Stimulated activated CD4-positive, alpha-beta T cell treated with anti-CD3 and anti-CD28 coated beads, Interleukin-4, amount 100 ng/mL, for 1 hour (primary cell): ENCODE measurements at places on chromosomes 5 and 9.

DNA sequence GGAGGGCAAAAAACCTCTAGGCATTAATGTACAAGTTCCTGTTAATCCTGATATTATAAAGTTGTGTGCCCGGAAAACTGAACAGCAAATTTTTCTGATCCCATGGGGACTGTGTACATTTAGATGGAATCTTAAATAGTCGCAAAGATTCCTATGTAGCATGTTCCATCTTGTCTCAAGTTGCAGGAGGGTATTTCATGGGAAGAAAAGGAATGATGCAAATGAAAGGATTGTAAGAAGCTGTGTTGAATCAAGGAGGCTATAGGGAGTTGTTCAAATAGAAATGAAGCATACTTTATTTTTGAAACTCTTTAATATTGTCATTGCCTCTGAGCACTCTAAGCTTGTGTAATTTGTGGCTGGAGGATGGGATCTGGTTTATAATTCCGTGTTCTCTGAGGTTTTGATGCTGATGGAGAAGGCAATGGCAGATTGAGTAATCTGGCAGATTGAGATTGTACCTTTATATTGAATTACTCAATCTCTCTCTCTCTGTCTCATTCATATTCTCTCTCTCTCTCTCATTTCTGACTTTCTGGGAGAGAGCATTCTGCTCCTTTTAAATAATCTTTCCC is 288.5 kb downstream of the OSTF1 start:
- DNase-seq, result no peak

- no peak for DNase-seq
Measured at GRCh38 chr5:178221282-178221681, 11.3 kb downstream of the PHYKPL start.

DNA sequence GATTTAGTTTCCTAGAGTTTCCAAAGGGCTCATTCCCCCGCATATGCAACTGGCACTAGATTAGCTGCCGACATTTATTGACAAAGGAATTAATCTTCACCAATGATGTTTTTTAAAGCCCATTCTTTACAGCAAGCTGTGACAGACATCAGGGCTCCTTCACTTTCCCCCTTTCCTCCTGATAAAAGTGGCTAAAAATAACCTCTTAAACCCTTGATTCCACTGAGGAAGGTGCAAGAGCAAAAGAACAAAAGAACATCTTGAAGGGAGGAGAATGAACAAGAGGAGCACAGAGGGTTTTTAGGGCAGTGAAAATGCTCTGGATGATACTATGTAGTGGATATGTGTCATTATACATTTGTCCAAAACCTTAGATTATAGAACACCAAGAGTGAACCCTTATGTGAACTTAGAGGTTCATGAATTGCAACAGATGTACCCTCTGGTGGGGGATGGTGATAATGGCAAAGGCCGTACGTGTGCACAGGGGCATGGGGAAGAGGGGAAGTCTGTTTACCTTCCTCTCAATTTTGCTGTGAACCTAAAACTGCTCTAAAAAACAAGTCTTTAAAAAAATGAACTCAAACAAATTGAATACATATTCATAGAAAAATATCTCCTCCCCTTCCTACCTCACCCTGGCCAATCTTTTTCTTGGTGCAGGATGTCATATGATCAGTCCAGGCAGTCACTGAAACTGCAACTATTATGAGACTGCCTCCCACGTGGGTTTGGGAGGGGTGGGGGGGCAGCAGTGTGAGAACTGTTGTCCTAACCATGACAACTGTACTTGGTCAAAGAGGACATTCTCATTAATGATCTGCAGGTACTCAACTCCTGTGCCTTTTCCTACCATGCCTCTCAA is 83.0 kb downstream of the MARCHF3 start:
- peak; percentile 3 for DNase-seq

GRCh38 chr9:124254261-124254682 is 3.5 kb upstream of the NEK6 start:
- DNase-seq, result peak; percentile 22

GRCh38 chr5:125574491-125575044 is 828.1 kb upstream of the ZNF608 start:
- no peak for DNase-seq

DNA sequence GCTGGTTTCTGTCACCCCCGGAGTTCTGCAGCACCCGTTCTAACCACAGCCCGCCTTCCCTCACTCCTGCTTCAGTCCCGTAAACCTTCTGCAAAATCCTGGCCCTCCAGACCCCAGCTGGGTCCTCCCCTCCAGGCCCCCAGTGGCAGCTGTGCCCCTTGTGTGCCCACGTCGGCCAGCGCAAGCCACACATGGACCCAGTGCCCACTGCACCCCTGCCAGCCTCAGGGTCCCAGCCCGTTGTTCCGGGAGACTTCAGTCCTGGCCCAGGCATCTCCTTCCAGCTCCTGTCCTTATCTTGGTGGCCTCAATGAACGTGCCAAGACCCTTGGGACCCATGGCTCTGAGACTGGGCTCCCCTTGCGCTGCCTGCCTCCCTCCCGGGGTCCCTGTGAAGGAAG is 43.2 kb downstream of the EXD3 start:
- no peak for DNase-seq

- no peak for DNase-seq
Measured at GRCh38 chr9:95090023-95090791, 227.3 kb downstream of the FANCC start.

GRCh38 chr5:10601246-10602030 is 37.6 kb downstream of the ANKRD33B start:
- no peak for DNase-seq

- DNase-seq, result no peak
Measured at GRCh38 chr5:149757197-149757947, 27.3 kb downstream of the PPARGC1B start.

DNA sequence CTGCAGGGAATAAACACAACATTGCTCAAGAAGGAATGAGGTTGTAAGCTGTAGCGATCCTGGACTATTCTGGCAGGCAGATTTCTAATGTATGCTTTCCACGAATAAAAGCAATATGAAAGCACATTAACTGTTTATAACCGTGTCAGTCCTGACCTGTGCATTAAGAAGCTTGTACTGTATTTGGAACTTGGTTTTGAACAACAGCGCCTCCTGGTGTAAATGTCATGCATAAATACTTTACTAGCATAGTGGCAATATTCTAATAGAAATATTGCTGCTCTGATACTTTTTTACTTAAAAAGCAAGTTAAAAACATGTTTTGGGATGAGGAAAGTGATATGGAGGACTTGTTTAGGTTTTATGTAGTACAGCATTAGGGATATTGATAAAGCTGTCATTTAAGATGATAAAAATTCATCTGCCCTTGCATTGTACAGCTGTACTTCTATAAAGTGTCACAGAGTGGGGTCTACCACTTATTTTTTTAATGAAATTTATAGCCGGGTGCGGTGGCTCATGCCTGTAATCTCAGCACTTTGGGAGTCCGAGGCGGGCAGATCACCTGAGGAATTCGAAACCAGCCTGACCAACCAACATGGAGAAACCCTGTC is 70.7 kb upstream of the GNE start:
- DNase-seq, result no peak

GRCh38 chr5:60668686-60669304 is 31.2 kb downstream of the DEPDC1B start:
- no peak for DNase-seq

DNA sequence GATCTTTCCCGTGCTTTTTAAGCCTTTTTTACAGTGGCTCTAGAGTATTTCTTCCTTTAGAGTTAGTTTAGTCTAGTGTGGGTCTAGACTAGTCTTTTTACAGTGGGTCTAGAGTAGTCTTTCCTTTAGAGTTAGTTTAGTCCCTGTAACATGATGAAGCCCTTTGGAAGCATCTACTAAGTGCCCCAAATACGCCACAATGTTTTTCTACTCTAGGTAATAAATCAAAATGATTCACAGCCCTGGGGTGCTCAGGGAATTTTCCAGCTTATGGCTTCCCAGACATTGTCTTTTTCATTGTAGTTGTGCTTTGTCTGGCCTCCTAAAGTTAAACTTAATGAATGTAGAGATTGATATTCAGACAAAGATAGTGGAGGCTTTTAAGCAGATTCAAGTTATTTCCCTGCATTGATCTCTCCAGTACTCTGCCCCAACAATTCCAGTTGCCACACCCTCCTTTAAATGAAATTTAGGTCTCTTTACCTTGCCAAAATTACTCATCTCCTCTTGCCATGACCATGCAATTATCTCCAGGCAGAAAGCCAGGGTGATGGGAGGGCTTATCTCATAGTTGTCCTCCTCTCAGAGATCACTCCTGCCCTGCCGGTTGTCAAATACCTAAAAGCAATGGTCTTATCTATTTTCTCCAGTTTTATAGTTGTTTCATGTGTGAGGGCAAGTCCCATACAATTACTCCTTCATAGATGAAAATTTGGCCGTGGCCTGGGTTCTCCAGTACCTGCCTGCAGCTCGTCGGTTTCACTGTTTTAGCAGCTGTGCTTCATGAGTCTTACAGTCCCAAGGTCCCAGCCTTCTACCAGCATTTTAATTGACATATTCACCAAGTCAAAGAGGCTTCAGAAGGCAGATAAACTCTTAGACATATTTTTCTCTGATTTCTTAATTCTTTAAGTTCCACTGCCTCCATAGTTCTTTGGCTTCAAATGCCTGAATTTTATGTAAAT is 794.0 kb upstream of the COX7C start:
- no peak for DNase-seq

DNA sequence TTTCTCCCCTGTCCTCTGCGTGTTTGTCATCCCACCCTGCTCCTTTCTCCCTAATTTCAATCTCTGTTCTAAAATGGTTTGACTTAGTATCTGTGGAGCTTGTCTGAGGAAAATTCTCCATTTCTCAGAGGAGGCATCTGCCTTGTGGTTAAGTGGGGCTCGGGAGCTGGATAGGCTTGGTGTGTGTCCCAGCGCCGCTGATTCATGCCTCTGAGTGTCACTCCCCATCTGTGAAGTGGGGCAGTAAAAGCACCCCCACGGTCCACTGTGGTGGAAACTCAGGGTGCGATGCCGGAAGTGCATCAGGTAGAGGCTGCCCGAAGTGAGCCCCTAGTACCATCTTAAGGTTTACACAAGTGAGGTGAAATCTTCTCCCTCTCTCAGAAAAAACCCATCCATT is 37.6 kb downstream of the LRSAM1 start:
- no peak for DNase-seq

- no peak for DNase-seq
Measured at GRCh38 chr9:93357649-93358048, 93.8 kb upstream of the FAM120A start.

DNA sequence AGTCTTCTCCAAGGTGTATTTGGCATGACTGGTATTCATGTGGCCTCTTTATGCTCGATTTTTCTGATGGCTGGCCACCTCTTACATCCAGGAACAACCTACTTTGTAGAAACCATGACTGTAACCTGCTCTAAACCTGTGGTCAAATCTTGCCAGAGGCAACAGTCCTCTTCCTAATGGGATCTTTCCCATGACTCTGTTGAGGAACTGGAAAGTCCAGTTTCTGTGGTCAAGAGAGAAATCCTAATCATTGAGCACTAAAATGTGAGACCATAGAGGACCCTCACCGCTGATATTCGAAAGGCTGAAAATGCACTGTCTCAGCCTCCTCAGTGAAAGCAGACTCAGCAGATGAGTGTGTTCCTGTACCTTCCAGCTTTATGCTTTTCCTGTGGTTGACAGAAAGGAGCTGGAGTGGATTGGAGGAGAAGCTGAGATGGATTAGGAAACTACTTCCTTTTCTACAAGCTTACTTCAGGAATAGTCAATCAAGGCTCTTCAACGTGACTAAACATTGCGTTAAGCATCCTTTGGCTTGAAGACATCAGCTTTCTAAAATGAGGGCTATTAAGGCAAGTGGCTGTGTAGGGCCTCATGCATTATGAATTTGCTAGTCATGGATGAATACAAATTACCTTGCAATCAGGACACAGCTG is 69.7 kb upstream of the DAPK1 start:
- DNase-seq, result no peak

GRCh38 chr5:133854554-133854953 is 113.9 kb downstream of the C5orf15 start:
- no peak for DNase-seq

DNA sequence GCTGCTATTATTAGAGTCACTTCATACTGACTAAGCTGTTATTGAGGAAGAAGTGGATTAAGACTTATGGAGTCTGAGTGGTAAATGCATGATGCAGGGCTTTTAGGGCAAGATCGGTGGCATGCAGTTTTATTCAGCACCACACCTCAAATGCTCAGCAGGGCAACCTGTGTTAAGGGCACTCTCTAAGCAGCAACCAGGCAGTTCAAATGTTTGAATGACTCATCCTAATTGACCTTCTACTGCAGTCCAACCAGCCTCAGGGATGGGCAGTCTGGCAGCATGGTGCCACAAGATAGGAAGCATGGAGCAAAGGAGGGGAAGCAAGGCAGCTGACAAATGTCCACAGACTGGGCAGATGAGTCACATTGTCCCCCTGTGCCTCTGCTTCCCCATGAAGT is 80.2 kb upstream of the MIER3 start:
- no peak for DNase-seq

DNA sequence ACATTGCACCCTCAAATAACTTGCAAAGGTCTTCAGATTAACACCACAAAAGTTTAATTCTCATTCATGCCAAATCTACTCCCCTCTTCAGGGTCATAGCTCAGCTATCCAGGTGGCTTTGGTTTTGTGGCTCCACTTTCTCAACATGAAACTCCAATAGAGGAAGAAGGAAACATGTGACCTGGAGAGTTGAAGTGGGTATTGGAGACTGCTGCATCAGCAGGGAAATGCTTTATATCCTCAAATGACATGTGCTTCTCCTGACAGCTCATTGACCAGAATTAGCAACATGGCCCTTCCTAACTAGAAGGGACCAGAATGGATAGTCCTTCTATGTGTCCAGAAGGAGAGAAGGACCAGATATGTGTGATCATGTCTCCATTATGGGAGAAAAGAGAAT is 73.6 kb downstream of the TLR4 start:
- no peak for DNase-seq

DNA sequence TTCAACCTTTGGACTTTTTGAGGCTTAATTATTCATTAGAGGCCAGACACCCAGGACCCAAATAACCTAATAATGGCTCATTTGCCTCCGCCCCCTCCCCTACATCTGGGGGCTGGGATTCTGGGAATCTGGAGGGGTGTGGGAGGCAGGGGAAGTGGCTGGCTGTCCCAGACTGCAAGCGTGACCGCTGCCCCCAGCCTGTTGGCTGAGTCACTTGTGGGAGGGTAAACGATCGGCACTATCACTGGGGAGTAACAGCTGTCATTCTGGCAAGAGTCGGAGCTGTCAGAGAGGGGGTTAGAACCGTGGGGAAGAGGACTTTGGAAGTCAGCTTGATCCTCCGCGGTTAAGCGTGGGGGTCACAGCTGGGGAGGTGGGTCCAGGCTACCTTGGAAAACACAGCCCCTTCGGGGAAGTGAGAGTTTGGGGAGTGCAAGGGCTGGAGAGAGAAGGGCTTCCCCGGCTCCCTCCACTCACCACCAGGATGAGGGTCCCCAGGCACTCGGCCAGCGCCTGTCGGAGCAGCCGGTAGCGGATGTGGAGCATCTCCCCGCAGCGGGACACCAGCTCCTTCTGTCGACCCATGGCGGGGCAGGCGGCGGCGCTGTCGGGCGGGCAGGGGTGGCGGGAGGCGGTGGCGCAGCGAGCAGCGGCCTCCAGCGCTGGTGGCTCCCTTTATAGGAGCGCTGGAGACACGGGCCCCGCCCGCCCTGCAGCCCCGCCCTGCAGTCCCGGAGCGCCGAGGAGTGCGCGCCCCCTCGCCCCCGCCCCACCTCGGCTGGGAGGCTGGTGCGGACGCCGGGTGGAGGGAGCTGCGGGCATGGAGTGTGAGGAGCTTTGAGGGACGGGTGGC is at the start of gene AQP3:
AQP3 (minus strand) TSS at position 648 of the 853 bp plus-strand sequence; CDS start at position 585, 63 bp downstream.
- DNase-seq, result peak; percentile 67

GRCh38 chr9:38185647-38186403 is 116.8 kb upstream of the SHB start:
- no peak for DNase-seq
